ENCODE measurements at places on chromosomes 3 and 15.

- no peak for DNase-seq
Observed at GRCh38 chr15:61621146-61621545, 392.0 kb upstream of the RORA start.

- no peak for DNase-seq
Observed at GRCh38 chr3:110791995-110792686, 279.5 kb upstream of the NECTIN3 start.

DNA sequence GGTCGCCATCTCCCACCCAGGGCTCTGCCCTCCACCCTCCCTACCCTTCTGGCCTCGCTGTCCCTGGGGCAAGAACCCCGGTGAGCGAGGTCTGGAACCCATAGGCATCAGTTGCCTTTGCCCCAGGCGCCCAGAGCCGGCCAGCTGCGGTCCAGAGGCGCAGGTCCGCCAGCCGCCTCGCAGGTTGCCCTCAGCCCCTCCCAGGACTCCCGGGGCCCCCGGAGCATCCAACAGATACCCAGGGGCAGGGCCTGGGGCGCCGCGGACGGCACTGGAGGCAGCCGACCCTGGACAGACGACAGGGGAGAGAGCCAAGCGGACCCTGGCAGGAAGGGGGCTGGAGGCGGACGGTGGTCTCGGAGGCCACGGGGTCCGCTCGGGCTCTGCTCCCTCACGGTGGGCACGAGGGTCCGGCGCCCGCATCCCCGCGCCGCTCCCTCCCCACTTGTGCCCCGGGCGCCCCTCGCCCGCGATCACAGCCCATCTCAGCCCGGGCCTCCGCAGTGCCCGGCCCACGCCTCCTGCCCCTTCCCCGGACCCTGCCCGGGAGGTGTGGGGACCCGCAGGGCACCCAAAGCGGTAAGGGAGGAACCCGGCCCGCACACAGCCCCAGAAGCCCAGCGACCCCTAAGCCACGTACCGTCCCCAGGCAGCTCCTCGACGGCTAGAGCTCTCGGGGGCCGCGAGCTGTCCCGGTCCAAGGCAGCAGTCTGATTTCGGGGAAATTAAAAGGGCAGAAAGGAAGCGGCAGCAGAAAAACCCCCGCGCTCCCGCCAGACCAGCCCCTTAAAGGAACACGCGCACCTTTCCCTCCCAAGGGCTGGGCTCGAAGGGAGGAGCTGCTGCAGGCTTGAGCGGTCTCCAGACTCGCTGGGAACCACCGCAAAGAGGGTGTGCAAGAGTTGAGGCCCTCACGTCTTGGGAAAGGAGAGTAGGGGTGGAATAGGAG, at the start of gene HAPLN3:
Gene HAPLN3, minus strand, starts transcription at position 726 of the 949 bp plus-strand sequence. CDS start 8,246 bp downstream, outside the sequence.
- DNase-seq: no peak

DNA sequence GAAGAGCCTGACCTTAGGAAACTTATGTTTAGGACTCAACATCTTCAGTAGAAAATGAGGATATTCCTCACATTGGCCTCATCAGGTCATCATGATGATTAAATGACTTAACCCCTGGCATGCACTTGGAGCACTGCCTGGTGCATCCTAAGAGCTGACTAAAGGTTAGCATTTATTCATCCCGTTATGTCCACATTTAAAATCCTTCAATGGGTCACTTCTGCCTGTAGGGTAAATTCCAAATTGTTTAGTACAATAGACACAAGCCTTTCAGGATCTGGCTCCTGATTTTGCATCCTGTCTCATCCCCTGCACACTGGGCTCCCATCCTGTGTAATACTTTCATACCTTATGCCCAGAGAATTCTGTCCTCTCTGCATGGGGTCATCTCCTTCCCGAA, 195.2 kb upstream of the MCTP2 start:
- no peak for DNase-seq

GRCh38 chr15:77329202-77329601, 90.7 kb downstream of the PEAK1 start:
- no peak for DNase-seq

- peak; percentile 34 for DNase-seq
Observed at GRCh38 chr15:92091155-92091734, 237.7 kb downstream of the SLCO3A1 start.

GRCh38 chr3:126146525-126147146, 33.8 kb downstream of the ALDH1L1 start:
- DNase-seq: peak; percentile 7

GRCh38 chr3:157063469-157063868, 96.5 kb downstream of the CCNL1 start:
- no peak for DNase-seq

DNA sequence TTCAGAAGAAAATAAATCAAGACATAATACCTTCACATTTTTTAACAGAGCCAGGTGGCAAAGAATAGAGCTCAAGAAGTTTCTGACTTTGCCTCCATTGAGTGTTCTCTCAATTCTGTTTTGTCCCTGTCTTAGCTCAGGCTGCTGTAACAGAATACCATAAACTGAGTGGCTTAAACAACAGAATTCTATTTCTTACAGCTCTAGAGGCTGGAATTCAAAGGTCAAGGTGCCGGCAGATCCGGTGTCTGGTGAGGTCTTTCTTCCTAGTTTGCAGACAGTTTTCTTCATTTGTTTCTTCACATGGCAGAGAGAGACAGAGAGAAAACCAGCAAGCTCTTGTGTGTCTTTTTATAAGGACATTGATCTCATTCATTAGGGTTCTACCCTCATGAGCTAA, 25.6 kb downstream of the IQCH start:
- no peak for DNase-seq

DNA sequence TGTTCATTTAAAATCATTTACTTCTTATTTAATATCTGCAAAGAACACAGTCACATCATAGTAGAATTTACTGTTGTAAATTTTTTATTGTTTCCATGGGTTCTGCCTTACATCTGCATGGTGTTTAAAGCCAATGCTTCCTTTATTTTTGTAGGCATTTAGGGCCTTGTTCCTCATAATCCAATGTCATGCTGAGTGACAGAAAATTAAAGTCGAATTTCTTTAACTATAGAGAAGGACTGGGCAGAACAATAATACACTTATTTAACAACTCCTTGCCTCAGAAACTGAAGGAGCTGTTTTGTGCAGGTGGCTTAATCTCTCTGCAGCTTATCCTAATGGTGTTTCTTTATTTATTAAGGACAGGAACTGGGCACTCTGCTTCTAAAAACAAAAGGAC, 149.6 kb downstream of the LEKR1 start:
- no peak for DNase-seq

GRCh38 chr15:55703873-55704301, 39.1 kb downstream of the PRTG start:
- DNase-seq: no peak

DNA sequence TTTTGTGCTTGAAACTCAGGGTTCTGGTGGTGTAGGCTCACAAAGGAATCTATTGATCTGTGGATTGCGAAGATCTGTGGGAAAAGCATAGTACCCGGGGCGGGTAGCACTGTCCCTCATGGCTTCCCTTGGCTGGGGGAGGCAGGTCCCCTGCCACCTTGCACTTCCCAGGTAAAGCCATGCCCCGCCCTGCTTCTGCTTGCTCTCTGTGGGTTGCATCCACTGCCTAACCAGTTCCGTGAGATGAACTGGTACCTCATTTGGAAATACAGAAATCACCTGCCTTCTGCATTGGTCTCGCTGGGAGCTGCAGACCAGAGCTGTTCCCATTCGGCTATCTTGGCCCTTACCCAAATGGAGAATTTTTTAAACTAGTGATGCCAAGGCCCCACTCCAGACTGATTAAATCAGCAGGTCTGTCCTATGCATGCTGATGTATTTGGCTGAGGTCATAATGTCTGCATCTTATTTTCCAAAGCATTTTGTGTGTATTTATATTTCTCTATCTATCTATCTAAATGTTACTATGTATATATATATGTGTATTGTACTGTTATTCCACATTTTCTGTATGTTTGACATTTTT, 65.5 kb upstream of the SLC7A14 start:
- no peak for DNase-seq

Measured in DMS79 (cell line).